ENCODE measurements at places on chromosomes 7 and 10. TPM values are rescaled to one million over a fixed set of nuclear protein-coding genes. Genes with fewer than 3 reads are reported as not detected.

The NEURL1 gene
- total RNA-seq = 0.35 TPM

The ACTL6B gene
- not detected for total RNA-seq

The LIPK gene
- total RNA-seq = 1.4 TPM

The TRIM73 gene
- not detected for total RNA-seq

The IL15RA gene
- total RNA-seq = 2.6 TPM

The ACTR3C gene
- 1.8 TPM for total RNA-seq

The CPN1 gene
- not detected for total RNA-seq

The EPO gene
- not detected for total RNA-seq

The SPDYE5 gene
- total RNA-seq = not detected

The VGF gene
- 0.14 TPM for total RNA-seq

The GPR141 gene
- 5.6 TPM for total RNA-seq

The PLCE1 gene
- 1.6 TPM for total RNA-seq

The IGFBP1 gene
- total RNA-seq = not detected

The UCN3 gene
- total RNA-seq = not detected

The CYP2C19 gene
- 0.14 TPM for total RNA-seq

The OPN4 gene
- total RNA-seq = not detected

The OPN1SW gene
- total RNA-seq = not detected

The FAM237B gene
- total RNA-seq = not detected

The EN2 gene
- not detected for total RNA-seq

The TUBB8 gene
- not detected for total RNA-seq

The GNAT3 gene
- total RNA-seq = not detected

The TNPO3 gene
- 41.4 TPM for total RNA-seq

The ARL4A gene
- 33.4 TPM for total RNA-seq

The FRA10AC1 gene
- 4.3 TPM for total RNA-seq

The FAM20C gene
- 14.4 TPM for total RNA-seq

The INMT gene
- total RNA-seq = 0.28 TPM

The SLC26A4 gene
- total RNA-seq = not detected

The ANXA8L1 gene
- 291 TPM for total RNA-seq

The TAS2R38 gene
- total RNA-seq = not detected

The SLC18A3 gene
- not detected for total RNA-seq

The TDRD1 gene
- total RNA-seq = 0.28 TPM

The CCDC7 gene
- total RNA-seq = 3.7 TPM

The FEZF1 gene
- total RNA-seq = not detected

The TMEM140 gene
- not detected for total RNA-seq

The ANKMY2 gene
- 6.7 TPM for total RNA-seq

The FXYD4 gene
- not detected for total RNA-seq

The SEC31B gene
- 0.42 TPM for total RNA-seq

The PTPN12 gene
- total RNA-seq = 26.2 TPM

The C10orf143 gene
- 0.71 TPM for total RNA-seq

The CPA2 gene
- not detected for total RNA-seq

The PRRT4 gene
- total RNA-seq = 1.3 TPM

The SLC26A3 gene
- total RNA-seq = not detected

The GPER1 gene
- 0.49 TPM for total RNA-seq

The ANKRD2 gene
- 1.4 TPM for total RNA-seq

The MACROH2A2 gene
- total RNA-seq = 44.4 TPM

The PPP1R17 gene
- not detected for total RNA-seq

The AKR1C1 gene
- total RNA-seq = 49.7 TPM

The SPDYE1 gene
- total RNA-seq = not detected

The OR2A1 gene
- total RNA-seq = not detected

The ANAPC16 gene
- 36.6 TPM for total RNA-seq

The SP8 gene
- not detected for total RNA-seq

The HOXA4 gene
- not detected for total RNA-seq

The ACHE gene
- not detected for total RNA-seq

The INHBA gene
- total RNA-seq = 3.8 TPM

The NPSR1 gene
- not detected for total RNA-seq

Measured in airway epithelial cell (primary cell).